ENCODE measurements at places on chromosomes 11 and 22. TPM values are rescaled to one million over a fixed set of nuclear protein-coding genes. Genes with fewer than 3 reads are reported as not detected.

GRCh38 chr11:60848714-60849151, 6.8 kb downstream of the CCDC86 start:
- no peak for DNase-seq

DNA sequence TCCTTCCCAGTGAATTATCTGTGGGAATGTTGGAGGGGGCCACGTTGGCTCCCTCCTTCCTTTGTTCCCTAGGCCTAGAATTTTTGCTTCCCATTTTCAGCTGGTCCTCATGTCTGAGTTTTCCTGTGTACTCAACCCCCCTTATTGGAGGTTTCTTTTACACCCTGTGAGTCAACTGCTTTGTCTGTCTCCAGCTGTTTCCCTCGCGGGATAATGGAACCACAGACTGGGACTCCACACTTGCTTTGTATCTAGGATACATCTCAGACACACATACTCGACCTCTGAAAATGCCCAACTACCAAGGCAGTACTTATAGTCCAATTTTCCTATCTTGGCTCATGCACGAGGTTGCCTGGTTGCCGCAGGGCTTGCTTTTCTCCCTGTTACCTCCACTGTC, 352.7 kb upstream of the MPPED2 start:
- DNase-seq = no peak

- no peak for DNase-seq
Measured at GRCh38 chr11:761526-762108, 14.4 kb downstream of the TALDO1 start.

GRCh38 chr11:83475760-83476159, 189.6 kb upstream of the CCDC90B start:
- no peak for DNase-seq

GRCh38 chr11:73055002-73055401, 87.1 kb downstream of the FCHSD2 start:
- no peak for DNase-seq

Gene FOLH1
- 2.6 TPM for total RNA-seq

Gene LRRC10B
- total RNA-seq = not detected

Gene PACSIN3
- total RNA-seq = 42.5 TPM

Gene LAYN
- total RNA-seq = 2.0 TPM
